Prostate gland (tissue), 2 donors: ENCODE measurements at places on chromosomes 11 and 22. TPM values are rescaled to one million over a fixed set of nuclear protein-coding genes. Genes with fewer than 3 reads are reported as not detected.

GRCh38 chr22:48393041-48393370 lies 1434.7 kb downstream of the BRD1 start:
- DNase-seq = no peak

DNA sequence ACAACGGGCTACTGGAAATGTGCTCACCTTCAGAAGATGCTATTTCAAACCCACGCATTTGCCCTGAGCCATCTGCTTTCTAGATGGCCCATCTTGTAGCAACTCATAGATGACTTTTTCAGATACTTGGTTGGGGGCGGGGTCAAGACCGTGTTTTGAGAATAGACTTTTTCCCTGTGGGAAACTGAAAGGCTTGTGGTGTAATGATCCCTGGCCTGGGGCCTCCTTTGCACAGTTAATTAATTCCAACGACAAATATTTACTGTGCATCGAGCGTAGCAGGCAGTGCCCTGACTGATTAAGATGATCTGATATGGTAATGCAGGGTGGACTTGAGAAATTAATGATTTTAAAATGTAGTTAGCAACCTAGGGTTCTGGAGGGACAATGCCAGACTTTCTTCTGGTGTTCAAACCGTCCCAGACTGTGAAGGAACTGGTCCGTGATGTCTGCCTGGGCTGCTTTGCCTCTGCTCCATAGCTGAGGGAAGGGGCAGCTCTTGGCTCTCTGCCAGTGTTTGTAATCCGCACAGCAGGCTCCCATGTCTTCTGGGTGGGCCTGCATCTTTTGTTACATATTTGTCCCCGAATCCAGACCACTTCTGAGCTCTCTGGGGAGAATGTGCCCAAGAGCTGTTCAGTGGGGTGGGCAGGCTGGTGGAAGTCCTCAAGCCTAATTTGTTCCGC lies 84.8 kb downstream of the ADAMTS15 start:
- no peak for DNase-seq

DNA sequence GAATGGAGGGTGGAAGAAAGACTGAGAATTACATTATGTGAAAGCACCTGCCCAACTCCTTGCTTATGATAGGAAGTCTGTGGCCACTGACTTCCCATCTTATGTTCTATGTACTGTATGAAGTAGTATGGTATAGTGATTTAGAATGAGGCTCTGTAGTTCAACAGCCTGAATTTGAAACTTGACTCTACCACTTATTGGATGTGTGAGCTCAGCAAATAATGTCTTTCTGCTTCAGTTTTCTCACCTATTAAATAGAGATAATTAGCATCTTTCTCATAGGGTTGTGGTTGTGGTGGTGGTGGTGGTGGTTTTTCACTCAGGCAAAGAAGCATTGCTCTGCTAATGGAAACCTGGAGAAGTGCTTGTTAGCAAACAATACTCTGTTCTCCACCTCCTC lies 121.6 kb downstream of the PAX6 start:
- DNase-seq = no peak

- no peak for DNase-seq
Observed at GRCh38 chr11:98600786-98601773, 419.7 kb upstream of the CNTN5 start.

GRCh38 chr22:46352691-46353386 lies 17.3 kb downstream of the TRMU start:
- DNase-seq = peak; percentile 73

DNA sequence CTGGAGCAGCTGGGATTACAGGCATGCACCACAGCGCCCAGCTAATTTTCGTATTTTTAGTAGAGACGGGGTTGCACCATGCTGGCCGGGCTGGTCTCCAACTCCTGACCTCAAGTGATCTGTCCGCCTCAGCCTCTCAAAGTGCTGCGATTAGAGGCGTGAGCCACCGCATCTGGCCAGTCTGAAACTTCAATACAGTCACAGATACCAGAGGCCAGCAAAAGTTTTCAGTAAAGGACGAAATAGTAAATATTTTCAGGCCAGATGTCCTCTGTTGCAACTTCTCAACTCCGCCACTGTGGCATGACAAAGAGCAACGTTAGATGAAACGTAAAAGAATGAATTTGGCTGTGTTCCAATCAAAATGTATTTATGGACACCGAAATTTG lies 403.6 kb downstream of the MN1 start:
- no peak for DNase-seq

GRCh38 chr11:45400591-45400990 lies 114.5 kb upstream of the SYT13 start:
- DNase-seq = no peak

DNA sequence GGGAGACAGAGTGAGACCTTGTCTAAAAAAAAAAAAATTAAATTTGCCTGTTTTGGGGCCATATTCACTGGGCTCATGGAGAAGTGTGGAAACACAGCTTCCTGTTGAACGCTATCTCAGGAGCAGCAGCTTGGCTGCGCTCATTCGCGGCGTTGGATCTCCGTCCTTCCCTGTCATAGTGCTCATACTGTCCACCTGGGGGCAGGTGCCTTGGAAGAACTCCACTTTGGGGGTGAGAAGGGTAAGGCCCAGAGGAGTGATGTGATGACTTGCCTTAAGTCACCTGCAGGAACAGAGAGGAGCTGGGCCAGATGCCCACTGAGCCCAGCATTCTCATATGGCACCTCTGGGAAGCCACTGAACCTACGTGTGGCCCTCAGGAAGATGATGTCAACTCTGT lies 82.8 kb downstream of the CABIN1 start:
- DNase-seq = no peak

GRCh38 chr22:35301372-35301874 lies 1.7 kb downstream of the TOM1 start:
- no peak for DNase-seq

DNA sequence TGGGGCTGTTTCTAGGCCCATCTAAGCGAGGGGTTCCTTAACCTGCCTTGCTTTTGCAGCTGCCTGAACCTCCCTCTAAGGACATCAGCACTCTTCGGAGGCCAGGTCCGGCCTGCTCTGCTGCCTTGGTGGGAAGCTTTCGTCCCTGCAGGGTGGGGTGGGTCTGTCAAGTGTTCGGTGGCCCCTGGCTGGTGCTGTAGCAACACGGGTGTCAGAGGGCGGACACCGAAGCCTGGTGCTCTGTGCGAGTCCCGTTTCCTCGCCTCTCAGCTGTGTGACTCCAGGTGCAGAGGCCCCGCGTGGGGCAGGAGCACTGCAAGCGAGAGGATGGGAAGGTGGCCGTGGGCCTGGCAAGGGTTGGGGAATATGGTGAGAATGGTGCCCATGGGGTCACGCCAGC lies 64.6 kb downstream of the CDKN1C start:
- no peak for DNase-seq

DNA sequence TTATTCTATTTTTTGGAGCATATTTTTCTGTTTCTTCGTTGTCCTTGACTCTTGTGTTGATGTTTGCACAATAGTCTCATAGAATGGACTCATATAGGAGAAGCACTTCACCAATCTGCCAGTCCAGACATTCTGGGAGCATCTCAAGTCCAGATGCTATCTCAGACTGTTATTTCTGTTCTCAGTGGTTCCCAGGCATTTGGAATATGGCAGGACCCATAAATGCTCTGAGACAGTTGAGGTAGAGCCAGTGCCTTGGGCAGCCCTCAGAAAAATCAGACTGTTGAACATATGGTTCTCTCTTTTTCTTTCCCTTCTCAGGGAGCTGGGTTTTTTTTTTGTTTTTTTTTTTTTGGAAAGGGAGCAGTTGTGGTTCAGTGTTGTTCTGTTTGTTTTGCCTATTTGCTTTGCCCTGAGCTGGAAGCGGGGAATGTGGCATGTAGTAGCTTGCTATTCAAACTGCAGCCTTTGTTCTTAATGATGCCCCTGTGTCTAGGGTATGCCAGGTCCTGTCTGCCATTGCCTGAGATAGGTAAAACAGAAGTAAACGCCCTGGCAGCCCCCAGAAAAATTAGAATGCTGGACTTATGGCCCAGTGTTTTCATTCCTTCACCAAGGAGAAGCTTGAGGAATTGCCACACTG lies 3.7 kb upstream of the MS4A2 start:
- peak; percentile 17 for DNase-seq

DNA sequence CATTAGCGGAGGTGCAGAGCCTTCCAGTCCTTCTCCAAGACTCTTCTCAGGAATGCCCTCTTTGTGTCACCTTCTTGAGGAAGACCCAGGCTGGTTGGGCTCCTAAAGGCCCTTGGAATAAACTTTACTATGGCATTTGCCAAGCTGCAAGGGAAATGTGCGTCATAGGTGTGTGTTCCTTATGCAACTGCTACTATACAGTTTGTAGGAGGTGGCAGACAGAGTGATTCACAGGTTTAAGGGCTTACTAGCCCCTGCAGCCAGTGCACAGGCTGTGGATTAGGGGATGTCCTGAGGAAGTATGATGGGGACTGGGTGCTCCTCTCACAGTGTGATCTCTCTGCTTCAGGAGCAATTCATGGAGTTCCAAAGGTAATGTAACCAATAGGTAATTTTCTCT lies 74.6 kb downstream of the TENM4 start:
- no peak for DNase-seq

- peak; percentile 19 for DNase-seq
Observed at GRCh38 chr11:75554258-75555022, 7.6 kb upstream of the SERPINH1 start.

- no peak for DNase-seq
Observed at GRCh38 chr22:27879923-27880322, 39.1 kb downstream of the PITPNB start.

DNA sequence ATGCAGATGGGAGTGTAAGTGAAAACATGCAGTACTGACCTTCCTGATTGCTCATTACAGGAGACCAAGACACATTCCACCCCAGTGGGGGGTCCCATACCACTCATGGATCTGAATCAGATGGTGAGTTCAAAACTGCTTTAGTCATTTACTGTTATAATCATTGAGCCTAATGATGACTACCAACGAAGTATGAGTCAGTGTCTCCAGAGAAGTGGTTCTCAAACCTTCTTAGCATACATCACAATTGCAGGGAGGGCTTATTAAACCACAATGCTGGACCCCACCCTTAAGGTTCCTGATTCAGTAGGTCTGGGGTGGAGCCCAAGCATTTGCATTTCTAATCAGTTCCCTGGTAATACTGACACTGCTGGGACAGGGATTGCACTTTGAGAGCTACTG lies 75.8 kb downstream of the CD44 start:
- no peak for DNase-seq

- no peak for DNase-seq
Observed at GRCh38 chr11:116948391-116948790, 111.0 kb upstream of the APOA1 start.

GRCh38 chr11:69727266-69727665 lies 23.4 kb upstream of the FGF19 start:
- DNase-seq = no peak

DNA sequence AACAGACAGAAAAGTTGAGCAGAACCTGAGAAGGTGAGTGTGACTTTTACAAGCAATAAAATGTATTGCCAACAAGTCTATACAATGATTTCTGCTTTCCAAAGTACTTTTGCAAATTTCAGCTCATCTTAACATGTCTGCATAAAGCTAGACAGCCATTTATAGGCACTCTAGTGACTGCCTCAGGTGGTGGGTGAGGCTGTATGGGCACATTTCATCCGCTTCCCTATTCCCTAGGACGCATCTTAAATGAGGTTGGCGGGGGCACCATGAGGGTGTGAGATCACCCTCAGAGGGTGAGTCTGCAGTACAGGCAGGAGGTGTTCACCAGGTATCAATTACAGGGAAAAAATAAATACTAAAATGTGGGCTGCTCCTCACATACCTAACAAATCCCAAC lies 110.1 kb downstream of the ETS1 start:
- DNase-seq = no peak

GRCh38 chr22:22697377-22698117 lies 53.1 kb downstream of the GGTLC2 start:
- DNase-seq = no peak

DNA sequence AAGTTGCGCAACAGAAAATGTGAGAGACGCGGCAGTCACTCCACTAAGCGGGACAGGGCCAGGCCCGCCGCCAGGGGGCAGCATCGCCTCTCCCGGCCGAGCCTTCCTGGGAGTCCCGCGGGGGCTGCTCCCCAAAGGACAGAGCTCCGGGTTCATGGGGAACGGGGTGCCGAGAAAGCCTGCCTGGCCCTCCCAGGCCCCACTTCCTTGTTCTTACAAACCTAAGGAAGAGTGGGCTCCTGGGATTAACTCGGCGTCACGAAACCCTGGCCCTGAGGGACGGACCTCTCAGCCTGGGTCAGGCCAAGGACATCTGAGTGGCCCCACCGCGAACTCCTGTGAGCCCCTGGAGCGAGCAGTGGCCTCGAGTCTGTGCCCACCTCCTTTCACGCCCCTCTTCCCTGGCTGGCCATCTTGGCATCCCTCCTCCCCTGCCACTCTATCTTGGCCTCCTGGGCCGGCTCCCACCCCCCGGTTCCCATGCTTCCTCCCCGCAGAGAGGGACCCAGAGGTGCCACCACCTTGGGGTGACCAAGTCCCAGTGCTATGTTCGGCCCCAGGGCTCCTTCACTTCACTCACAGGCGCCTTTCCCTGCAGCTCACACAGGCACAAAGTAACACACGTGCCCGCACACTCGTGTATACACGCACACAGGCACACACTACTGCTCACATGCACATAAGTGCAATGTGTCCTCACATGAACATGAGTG lies 99.9 kb upstream of the FGF3 start:
- peak; percentile 58 for DNase-seq

- DNase-seq = no peak
Observed at GRCh38 chr11:64861227-64861975, 16.9 kb upstream of the CDC42BPG start.

DNA sequence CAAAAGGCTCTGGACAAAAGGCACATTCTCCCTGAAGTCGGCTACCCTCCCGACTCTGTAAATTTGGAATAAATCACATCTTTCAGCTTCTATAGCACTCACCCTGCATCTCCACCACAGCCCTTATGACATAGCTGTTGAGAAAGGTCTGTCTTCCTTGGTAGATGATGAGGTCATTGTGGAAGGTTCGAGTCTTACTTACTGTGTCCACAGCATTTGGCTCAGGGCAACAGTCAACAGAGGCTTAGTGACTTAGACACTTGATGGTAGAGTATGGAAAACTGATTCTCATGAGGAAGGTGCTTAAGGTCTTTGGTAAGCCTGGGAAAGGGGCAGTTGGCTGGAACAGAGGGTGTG lies 45.6 kb downstream of the PTPRJ start:
- no peak for DNase-seq

- DNase-seq = peak; percentile 47
Observed at GRCh38 chr22:25139062-25139461, 60.6 kb upstream of the CRYBB3 start.

- DNase-seq = no peak
Observed at GRCh38 chr11:27754035-27755017, 54.1 kb upstream of the BDNF start.

LRRC74B gene
- total RNA-seq = 0.45 TPM

NAA40 gene
- 24.7 TPM for total RNA-seq

CALCA gene
- not detected for total RNA-seq

SLN gene
- total RNA-seq = not detected

IL10RA gene
- total RNA-seq = 4.5 TPM

OR52H1 gene
- total RNA-seq = 0.57 TPM

TRIM49 gene
- not detected for total RNA-seq

RAG2 gene
- not detected for total RNA-seq

NEFH gene
- total RNA-seq = 887 TPM

ANO1 gene
- 34.6 TPM for total RNA-seq
